ENCODE measurements at places on chromosomes 11 and 22.

DNA sequence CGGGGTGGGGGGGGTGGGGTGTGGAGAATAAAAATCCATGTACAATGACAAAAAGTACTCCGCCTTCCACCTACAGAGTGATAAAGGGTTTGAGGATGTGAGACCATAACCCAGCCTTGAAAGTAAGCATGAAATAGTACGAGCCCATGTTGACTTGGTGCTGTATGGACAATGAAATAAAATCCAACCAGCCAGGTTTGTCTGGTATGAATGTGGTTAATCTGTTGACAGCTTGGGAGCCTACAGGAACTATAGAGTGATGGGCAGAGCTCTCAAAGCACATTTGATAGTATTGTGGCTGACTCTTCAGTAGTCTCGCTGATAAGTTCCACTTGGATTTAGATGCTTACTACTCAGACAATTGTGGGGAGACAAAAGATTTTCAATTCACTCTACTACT is 48.8 kb upstream of the CD44 start:
- DNase-seq = no peak

GRCh38 chr22:36797911-36798673 is 18.7 kb downstream of the PVALB start:
- no peak for DNase-seq

GRCh38 chr11:12160231-12160630 is 49.8 kb downstream of the MICAL2 start:
- no peak for DNase-seq

DNA sequence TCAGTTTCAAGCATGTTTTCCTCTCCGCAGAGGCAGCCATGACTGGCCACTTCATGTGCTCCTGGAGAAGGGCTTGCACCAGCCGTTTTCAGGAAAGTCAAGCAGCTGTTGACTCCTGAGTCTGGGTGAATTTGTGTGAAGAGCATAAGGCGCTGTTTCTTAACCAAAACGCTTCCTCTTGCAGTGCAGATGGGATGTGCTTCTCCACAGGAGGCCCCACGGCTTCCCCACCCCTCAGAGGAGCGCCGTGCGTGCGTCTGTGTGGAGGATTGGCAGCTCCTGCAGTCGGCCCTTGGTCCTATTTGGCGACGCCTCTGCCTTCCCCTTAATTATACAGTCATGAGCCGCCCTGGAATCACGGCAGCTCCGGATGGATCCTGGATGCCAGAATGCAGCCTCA is 54.1 kb upstream of the B3GAT1 start:
- DNase-seq = no peak

GRCh38 chr11:58867556-58867955 is 23.1 kb upstream of the GLYATL2 start:
- no peak for DNase-seq

GRCh38 chr22:42661985-42662831 is 13.0 kb upstream of the CYB5R3 start:
- peak; percentile 74 for DNase-seq

Measured in activated T-cell treated with anti-CD3 and anti-CD28 coated beads for 48 hours (primary cell).